ENCODE measurements at places on chromosomes 16 and 17.

DNA sequence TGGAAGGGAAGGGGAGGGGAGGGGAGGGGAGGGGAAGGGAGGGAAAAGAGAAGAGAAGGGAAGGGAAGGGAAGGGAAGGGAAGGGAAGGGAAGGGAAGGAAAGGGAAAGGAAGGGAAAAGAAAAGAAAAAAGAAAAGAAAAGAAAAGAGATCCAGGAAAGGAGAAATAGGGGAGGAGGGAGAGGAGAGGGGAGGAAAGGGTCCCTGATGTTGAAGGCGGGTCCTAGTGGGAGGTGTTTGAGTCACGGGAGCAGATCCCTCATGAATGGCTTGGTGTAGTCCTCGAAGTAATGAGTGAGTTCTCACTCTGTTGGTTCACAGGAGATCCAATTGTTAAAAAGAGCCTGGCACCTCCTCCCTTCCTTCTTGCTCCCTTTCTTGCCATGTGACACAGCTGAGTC lies 6.9 kb upstream of the USP31 start:
- DNase-seq = no peak

GRCh38 chr16:1453316-1453715 lies 9.0 kb upstream of the CCDC154 start:
- no peak for DNase-seq

DNA sequence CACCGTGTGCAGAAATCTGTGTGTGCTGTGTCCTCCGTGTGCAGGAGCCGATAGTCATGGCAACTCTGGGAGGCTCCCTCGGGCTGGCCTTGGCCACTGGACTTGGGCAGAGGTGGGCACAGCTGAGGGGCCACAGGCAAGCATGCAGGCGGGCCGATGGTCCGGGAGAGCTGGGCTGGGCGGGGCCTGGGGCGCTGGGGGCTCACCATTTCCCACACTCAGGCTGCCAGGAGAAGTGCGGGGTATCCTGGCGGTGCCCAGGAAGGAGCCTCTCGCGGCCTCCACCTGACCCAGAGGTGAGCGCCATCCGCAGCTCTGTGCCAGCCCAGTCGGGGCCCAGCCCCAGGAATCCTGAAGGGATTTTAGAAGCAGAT lies 28.4 kb downstream of the BAHCC1 start:
- DNase-seq = no peak

DNA sequence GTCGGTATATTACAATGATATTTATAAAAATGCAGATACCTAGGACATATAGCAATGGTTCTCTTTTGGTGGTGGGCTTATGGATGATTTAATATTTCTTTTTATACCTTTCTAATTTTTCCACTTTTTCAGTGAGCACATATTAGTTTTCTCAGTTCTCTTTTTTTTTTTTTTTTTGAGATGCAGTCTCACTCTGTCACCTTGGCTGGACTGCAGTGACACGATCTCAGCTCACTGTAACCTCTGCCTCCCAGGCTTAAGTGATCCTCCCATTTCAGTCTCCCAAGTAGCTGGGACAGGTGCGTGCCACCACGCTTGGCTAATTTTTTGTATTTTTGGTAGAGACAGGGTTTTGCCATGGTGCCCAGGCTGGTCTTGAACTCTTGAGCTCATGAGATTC lies 15.1 kb downstream of the MAP3K14 start:
- no peak for DNase-seq

DNA sequence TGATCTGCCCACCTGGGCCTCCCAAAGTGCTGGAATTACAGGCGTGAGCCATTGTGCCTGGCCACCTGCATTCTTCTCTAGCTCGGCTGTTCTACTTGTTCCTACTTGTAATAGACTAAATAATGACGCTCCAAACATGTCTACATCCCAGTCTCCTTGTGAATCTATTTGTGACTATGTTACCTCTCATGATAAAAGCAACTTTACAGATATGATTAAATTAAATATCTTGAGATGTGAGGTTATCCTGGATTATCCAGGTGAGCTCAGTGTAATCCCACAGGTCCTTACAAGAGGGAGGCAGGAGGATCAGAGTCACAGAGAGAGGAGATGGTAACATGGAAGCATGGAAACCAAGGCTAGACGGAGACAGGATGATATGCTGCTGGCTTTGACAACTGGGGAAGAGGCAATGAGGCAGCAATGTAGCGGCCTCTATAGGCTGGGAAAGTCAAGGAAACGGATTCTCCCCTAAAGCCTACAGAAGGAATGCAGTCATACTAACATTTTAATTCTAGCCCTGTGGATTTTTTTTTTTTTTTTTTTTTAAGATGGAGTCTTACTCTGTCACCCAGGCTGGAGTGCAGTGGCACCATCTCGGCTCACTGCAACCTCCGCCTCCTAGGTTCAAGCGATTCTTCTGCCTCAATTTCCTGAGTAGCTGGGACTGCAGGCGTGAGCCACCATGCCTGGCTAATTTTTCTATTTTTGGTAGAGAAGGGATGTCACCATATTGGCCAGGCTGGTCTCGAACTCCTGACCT lies 5.0 kb upstream of the LASP1 start:
- no peak for DNase-seq

GRCh38 chr16:86508947-86509758 lies 1.2 kb upstream of the FOXF1 start:
- DNase-seq = no peak

- no peak for DNase-seq
Measured at GRCh38 chr17:45316434-45317110, at the start of gene MAP3K14. Gene MAP3K14, minus strand, starts transcription at chr17:45317020. Its CDS starts 26,275 bp downstream, at chr17:45290745.

GRCh38 chr16:84194470-84195200 lies 3.7 kb downstream of the ADAD2 start:
- no peak for DNase-seq

GRCh38 chr17:81313776-81314397 lies 18.8 kb upstream of the SLC38A10 start:
- DNase-seq = no peak

DNA sequence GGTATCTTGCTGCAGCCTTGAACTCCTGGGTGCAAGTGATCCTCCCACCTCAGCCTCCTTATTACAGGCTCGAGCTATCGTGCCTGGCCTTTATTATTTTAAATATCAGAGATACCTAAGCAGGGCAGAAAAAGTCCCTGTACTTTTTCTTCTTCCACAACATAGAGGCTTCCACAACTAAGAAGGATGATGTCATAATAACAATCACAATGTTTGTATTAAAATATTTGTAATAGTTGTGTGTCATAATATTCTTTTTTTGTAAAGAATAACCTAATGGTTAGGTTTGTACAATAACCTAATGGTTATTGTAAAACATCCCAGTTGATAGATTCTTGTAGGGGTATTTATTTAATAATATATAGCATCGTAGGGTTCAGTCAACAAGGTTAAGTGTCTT lies 26.7 kb upstream of the DUSP14 start:
- no peak for DNase-seq

DNA sequence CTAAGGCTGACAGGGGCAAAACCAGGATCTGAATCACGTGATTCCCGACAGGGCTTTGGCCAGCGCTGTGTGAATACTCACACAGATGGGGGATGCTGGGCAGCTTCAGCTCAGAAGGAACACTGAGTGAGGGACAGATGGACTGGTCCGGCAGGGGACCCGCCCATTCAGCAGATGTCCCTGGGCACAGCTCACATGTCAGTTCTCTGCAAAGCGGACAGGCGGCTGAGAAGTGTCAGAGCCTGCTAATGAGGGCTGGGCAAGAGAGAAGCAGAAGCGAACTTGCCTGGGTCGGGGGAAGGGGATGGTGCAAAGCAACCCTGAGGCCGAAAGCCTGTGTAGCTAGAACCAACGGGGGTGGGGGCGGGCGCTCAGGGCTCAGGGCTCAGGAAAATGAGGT lies 11.9 kb upstream of the GLIS2 start:
- DNase-seq = no peak

GRCh38 chr17:83041305-83041704 lies 38.1 kb upstream of the METRNL start:
- DNase-seq = no peak

DNA sequence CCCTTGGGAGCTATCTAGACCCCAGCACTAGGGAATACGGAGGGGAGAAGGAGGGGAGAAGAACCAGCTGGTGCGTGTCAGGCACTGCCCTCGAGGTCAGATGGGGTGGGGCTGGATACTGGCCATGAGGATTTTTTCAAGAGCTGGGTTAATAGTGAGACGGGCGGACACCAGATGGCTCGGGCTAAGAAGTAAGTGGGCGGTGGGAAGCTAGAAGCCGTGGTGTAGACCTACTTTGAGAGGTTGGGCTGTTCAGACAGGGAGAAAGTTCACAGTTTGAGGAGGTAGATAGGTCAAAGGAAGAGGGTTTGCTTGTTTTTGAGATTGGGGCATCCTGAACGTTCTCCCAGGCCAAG lies 303.8 kb downstream of the SEC14L1 start:
- no peak for DNase-seq

GRCh38 chr16:31886227-31886626 lies 12.6 kb downstream of the ZNF267 start:
- DNase-seq = no peak

DNA sequence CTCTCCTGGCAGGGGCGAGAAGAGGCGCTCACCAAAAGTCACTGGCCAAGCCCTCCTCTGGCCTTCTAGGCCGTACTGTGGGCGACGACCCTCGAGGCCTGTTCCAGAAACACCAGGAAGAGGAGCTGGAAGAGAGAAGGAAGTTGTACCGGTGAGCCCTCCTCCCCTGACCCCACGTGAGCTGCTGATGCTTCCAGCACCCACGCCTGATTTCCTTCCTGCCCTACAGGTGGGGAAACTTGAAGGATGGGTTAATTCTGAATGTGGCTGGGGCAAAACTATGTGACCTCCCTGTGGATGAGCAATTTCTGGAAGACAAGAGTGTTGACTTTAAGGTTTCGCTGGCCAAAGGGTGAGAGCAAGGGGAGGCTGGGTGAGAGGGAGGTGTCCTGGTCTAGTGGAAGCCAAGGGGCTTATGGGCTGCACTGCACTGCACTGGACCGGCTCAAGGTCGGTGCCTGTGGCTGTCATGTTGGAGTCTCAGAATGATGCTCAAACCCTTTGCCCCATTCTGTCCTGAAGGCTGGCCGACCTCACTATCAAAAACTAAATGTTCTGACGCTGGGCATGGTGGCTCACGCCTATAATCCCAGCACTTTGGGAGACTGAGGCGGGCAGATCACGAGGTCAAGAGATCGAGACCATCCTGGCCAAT lies 6.2 kb downstream of the C17orf100 start:
- no peak for DNase-seq

- DNase-seq = no peak
Measured at GRCh38 chr16:64242492-64242891, 879.4 kb downstream of the CDH11 start.

GRCh38 chr16:72961115-72961832 lies 86.7 kb downstream of the ZFHX3 start:
- DNase-seq = no peak

DNA sequence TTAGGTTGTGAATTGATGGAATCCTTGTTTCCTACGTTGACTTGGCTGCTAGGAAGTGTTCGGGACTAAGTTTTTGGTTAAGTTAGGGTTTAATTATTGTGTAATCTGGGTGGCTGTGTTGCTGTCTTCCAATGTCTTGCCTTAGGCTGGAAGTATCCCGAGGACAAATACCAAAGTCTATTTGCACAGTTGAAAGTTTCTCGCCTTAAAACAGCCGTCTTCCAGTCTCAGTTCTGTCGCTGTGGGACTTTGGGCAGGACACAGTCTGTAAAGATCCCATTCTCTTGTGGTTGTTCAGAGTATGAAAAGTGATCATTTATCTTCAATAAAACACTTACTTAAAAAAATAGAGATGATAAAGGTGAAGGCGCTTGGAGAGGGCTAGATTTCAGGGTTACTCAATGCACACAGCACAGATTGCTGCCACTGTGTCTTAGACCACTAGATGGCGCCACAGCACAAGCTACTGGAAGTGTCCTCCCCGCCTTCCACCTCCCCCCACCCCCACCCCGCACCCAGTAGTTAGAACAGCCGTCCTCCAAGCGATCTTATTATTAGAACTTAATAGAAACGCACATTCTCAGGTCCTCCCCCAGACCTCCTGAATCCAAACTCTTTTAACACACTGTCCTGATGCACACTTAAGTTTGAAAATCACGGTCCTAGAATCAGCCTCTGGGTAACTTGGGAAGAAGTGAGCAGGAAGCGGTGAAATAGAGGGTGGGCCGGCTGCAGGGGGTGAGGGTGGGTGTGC lies 45.8 kb downstream of the AKAP1 start:
- peak; percentile 25 for DNase-seq

DNA sequence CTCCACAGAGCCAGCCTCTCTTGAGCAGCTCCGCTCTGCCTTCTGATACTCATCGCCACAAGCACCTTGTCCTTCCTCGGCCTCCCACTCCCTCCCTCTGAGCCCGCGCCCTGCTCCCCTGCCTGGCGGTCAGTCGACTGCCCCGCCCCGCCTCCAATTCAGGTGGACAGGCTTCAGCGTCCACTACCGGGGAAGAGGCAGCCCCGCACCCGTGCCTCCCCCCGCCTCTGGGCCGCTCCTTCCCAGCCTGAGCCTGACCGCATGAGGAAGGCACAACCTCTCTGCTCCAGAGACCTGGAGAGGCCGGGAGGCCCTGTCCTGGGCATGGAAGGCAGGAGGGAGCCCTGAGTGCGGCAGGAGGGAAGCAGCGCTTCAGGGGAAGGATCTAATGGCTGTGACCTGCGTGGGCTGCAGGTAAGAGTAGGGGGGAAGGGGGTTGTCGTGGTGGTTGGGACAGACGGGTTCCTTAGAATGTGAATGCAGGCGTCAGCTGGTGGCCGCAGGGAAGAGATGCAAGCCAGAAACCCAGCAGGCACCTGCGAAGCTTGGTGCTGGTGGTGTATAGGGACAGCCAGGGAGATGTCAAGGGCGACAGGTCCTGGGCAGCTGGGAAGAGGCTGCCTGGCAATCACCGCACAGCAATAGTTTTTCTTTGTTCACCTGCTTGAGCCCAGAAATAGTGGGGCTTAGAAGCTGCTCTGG lies 3.0 kb upstream of the SLC6A4 start:
- no peak for DNase-seq

- DNase-seq = no peak
Measured at GRCh38 chr16:77873066-77873465, 84.7 kb downstream of the VAT1L start.

- DNase-seq = no peak
Measured at GRCh38 chr17:65485388-65486299, 75.8 kb downstream of the AXIN2 start.

GRCh38 chr16:81530296-81530721 lies 85.7 kb downstream of the CMIP start:
- no peak for DNase-seq

DNA sequence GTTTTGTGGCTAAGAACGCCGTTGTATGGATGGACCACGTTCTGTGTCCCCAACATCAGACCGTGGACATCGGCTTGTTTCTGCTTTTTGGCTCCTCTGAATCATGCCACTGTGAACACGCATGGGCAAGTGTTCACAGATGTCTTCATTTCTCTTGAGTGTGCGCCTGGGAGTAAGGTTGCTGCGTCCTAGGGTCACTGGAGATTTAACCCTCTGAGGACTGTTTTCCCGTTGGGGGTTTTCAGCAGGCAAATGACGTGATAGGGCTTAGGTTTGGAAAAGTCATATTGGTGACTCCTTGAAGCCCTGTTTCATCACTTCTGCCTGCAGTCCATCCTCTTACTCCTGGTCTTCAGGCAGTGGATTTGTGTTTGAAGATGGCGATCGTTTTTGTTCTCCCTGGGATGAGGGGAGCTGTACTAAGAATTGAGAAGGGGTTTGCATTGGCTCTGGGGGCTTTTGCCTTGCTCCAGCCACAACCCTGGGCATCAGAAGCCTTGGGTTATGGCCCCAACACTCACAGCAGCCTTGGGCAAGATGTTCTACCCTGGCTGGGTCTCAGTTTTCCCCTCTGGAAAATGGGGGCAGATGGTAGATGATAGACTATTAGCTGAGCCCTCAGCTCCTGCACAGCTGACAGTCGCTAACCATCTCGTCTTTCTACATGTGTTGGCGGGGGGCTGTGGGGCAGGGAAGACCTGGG lies 67.2 kb upstream of the CIBAR2 start:
- DNase-seq = no peak

- no peak for DNase-seq
Measured at GRCh38 chr17:42347198-42347597, 41.0 kb downstream of the STAT3 start.
